NCI-H2081 (cell line): ENCODE measurements at places on chromosomes 4 and X.

GRCh38 chr4:173517781-173518424 lies 12.1 kb downstream of the HAND2 start:
- no peak for DNase-seq

GRCh38 chrX:129040124-129040523 lies 483.2 kb downstream of the SMARCA1 start:
- no peak for DNase-seq

GRCh38 chrX:103464072-103464773 lies 55.1 kb downstream of the RAB40A start:
- DNase-seq, result peak; percentile 29

GRCh38 chr4:180336494-180337090 lies 1906.6 kb upstream of the TENM3 start:
- no peak for DNase-seq

DNA sequence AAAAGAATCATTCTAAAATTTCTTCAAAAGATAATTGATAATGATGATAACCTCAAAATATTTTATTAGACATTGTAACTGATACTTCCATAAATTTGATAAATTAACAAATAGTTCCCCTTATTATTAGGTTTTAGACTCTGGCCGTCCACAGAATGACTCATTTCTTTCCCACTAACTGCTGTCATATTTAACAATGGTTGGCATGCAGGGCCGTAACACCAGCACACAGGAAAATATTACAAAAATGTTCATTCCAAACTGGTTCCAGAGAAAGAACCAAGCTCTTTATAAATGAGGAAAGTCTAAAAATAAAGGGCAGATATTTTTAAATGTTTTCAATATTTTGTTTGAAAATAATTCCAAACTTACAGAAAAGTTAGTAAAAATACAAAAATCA lies 28.2 kb downstream of the WDFY3 start:
- no peak for DNase-seq

DNA sequence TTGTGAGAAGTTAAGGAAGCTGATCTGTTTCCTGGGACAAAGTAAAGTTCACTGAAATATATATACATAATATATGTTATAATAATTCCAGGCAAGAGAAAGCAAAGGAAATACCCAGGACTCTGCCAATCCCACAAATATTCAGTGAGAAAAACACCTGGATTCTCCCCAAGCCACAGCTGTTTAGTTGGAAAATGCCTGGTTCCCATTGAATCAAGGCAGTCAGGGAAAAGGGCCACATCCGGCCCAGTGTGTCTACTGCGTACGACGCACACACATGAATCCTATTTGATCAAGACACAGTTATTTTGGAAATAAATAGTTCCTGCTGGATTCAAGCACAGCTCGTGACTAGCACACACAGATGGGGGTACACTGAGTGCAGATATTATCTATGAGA lies 6.3 kb upstream of the DCHS2 start:
- no peak for DNase-seq

DNA sequence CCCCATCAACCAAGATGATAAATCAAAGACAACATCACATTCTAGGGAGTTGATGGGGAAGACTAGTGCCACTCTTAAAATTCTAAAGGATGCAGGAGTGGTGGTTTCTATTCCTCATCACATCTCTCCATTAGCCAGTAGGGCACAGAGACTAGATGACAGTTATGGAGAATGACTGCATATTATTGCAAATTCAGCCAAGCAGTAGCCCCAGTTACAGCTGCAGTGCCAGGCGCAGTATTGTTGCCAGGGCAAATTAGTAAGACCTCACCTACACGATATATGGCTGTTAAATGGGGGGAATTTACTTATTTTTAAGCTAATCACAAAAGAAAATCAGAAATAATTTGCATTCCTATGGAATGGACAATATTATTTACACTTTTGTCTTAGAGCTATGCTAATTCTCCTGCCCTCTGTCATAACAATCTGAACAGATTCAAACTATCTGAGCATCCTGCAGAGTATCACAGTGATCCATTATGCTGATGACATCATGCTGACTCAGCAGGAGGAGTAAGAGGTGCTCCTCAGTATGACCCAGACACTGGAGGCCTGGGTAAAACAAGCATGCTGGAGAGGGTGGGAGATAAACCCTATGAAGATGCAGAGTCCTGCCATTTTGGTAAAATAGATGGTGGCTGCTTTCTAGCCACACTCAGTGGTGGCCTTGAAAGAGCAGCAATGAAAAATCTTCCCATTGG lies 24.7 kb downstream of the ETNPPL start:
- DNase-seq, result no peak

DNA sequence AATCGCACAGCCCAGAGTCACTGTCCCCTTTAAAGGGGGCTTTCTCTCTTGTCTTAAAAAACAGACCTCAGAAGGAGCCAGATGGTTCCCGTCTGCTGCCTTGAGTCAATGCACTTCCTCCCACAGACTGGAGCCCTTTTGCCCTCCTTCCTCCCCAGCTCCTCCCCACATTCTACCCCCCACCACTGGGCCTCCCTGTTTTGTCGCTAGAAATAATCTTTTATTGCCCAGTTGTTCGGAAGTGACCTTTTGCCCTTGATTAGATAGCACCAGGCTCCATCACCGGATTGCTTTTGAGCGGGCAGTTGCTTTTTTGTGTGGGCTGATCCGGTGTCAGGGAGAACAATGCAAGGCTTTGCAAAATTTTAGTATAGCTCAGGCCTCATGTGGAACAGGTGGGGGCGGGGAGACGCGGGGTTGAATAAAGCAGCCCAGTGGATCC lies 47.7 kb downstream of the SPRY1 start:
- DNase-seq, result no peak

DNA sequence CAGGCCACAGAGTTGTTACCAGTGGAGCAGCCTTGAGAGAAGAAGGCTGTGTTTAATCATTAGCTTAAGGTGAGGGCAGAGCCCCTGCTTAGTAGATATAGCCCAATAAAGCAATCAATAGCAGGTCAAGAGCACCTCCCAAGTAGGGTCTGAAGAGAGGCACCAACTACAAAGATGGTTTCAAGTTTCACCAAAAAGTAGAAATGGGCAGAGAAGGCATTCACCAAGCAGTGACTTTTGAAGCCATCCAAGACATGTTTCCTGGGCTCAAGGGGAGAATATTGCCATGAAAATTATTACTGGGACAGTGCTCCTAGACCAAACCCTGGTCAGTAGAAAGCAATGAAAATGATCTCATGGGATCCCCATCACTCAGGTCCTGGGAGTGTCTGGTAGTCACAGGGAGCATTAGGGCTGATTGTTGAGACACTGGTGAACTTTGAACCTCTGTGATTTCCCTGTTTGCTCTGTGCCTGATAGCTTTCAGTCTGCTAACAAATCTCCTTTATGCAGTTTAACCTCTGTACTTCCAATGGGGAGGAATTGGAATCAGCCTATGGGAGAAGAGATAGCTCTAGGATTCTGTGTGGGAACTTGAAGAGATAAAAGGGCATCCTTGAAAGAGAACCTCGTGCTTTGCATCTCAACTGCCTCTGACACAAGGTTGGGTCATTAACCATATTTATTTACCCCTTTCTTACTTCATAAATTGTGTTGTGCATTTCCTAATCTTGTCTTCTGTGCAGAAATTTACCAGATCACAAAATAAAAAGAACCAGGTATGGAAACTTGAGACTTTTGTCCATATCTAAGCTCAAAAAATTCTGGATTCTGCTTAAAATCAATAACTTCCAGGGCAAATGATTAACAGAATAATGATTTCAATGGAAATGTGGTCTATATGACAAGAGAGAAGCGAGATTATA lies 9.3 kb upstream of the OTC start:
- DNase-seq, result no peak

- DNase-seq, result no peak
These were observed 242.2 kb upstream of the GK2 start for GRCh38 chr4:79650217-79650616.

- DNase-seq, result no peak
These were observed 270.8 kb downstream of the GRIA3 start for GRCh38 chrX:123454712-123455431.

- DNase-seq, result no peak
These were observed 27.4 kb downstream of the ADH5 start for GRCh38 chr4:99061048-99061700.

DNA sequence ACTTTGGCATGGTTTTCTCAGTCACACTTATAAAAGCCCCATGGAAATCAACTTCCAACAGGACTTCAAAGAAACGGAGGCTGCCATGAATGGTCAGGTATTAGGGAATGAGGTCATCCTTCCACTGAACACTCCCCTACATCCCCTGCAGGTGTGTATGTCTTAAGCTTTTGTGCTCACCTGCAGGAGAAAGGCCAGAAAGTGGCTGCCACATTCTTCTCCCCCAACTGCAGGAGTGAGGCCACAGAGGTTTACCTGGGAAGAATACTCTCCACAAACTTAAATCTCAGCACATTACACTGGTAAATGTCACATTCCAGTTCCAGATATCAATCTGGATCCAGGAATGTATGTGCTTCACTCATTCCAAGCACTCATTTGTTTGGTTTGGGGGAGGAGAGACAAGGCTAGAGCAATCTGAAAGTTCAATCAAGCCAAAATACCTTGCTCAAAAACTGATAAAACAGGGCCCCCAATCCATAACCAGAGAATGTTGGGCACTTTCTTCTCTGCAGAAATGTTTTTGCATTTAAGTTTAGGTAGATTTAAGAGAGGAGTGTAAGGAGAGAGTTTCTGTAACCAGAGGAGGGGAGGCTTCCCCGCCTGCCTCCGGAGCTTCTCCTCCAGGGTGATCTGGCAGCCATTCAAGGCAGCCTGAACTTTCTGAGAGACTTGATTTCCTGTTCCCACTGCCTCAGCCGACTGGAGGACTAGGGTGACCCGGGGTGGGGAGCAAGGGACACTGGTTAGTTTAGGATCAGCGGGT lies 15.4 kb downstream of the FAM9C start:
- DNase-seq, result no peak

DNA sequence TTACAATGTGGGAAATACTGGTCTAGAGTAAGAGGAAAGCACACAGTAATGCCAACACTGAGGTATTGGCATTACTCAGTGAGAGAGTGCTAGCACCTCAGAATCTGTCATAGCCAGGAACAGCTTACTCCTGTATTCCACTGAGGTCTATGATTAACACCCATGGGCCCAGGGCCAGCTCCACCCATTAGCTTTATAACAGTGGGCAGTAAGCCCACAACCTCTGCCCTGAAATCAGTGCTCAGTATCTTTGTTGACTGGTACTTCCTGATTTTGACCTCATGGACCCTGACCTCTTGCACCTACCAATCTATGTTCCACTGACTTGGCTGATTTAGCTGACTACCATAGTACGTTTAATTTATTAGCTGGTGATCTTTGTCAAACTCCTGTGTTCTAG lies 56.1 kb downstream of the LANCL3 start:
- DNase-seq, result no peak

- DNase-seq, result no peak
These were observed 36.7 kb upstream of the CXXC4 start for GRCh38 chr4:104531390-104531789.

DNA sequence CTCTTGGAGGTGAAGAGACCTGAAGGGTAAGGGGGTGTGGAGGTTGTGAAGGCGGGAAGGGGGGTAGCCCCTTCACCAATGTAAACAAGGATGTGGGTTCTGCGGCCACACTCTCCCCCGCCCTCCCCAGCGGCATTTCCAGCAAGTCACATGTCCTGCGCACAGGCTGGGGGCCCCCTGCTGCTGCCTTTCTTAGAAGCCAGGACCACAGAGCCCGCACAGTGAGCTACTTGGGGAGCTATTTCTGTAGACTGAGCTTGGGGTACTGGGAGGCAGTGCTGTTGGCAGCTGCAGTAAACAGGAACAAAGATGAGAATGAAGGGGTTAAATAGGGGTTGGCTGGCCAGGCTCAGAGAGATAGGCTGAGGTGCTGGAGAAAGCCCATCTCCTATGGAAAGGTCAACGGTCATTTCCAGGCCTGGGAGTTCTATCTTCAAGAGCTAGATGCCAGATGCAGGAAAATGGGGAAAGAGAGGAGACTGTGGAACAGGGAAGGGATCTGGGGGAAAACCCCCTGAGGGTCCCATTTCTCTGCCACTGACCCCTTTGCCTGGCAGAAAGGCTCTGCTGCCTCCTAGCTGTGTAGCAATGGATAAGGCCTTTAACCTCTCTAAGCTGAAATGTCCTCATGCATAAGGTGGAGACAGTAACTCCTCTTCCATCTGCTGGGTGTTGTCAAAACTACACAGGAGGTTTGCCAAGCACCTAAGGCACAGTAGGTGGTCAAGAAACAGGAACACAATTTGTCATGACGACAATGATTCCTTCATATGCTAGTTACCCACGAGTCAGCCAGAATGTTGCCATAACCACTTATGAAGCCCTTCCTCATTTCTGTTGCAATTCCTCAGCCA lies 18.5 kb upstream of the PIM2 start:
- no peak for DNase-seq

DNA sequence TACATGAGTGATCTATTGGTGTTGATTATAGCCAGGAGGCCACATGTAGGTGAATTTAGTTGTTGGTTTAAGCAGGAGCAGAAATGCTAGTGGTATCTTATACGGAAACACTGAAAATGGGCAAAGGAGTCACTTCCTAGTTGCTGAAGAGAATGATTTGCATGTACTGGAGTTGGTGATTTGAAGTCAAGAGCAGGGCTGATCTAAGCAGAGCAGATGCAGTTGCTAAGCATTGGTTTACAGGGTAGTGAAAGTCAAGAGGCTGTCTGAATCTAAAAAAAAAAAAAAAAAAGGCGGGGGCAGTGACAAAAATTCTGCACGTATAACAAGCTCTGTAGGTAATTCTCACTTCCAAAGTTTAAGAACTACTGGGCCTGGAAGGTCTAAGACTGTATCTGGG lies 90.4 kb upstream of the HPRT1 start:
- DNase-seq, result no peak

DNA sequence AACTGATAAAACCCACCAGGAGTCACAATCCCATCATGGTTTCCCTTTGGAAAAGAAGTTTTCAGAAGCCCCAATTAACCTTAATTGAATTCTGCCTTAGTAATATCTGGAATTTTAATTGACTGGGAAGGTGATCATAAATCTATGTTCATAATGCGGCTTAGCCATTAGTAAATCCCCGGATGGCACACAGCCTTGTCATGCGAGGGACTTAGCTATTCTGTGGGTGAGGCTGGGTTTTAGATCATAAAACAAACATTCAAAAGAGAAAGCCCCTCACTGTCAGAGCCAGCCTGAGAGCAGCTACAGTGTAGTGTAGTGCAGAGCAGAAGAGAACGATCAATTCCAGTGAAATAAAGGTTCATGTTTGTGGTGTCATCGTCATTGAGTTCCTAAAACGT lies 124.0 kb upstream of the NOCT start:
- peak; percentile 70 for DNase-seq

- DNase-seq, result no peak
These were observed 25.6 kb upstream of the CORIN start for GRCh38 chr4:47863486-47863885.

DNA sequence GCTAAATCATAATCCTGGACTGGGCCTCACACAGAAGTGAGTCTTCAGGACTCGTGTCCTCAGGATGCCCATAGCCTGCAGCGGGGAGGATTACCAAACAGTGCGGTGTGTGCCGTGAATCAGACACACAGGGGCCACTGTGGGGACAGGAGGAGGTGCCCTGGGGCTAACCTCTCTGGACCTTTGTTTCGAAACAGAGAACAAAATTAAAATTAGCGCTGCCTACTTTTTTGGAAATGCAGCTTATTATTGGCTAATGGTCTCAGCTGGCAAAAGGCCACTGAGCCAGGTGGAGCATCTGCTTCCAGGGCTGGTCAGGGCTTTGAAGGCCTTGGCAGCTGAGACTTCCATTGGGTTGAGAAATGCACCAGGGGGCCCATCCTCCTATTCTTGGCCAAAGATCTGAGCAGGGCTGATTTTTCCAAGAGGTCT lies 236.2 kb downstream of the EVC2 start:
- DNase-seq, result no peak

- no peak for DNase-seq
These were observed 67.1 kb downstream of the CBR4 start for GRCh38 chr4:168942985-168943384.
